ENCODE measurements at places on chromosomes 3 and 15.

GRCh38 chr3:141790171-141790570 lies 27.0 kb downstream of the GRK7 start:
- no peak for DNase-seq

DNA sequence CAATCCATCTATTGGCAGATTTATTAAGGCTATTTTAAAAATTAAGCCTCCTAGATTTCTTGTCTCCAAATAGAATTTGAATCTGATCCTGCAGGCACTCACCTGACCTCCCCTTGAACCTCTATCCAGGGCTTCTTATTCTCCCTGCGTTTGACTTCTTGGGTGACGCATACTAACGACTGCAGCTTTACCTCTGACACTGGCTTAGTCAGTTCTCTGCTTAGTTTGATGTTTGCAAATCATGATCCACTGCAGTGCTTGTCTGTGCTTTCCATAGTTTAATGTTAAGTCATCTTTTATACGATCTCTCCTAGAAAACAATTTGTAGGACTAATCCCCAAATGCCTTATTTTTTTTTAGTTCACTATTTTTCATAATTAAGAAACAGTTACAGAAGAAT lies 233.1 kb downstream of the ROBO1 start:
- no peak for DNase-seq

DNA sequence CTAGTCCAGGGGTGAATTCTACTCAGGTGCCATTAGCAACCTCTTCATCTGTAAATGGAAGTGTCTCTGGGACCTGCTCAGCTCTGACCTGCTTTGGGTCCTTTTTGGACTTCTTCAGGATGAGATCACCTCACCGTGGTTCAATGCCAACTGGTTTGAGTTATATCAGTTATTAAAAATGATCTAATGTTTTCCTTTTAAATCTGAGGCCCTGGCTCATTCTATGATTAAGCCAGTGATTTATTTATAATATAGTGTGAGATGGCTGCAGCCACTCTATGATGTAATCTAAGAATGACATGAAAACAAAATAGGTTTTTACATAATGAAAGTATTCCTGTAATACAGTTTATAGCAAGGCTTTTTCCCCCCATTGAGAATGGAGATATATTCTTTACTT lies 79.4 kb downstream of the LPP start:
- no peak for DNase-seq

- DNase-seq = peak; percentile 73
Observed at GRCh38 chr3:124761250-124761796, 31.1 kb downstream of the UMPS start.

GRCh38 chr15:60972301-60972700 lies 256.8 kb downstream of the RORA start:
- no peak for DNase-seq

DNA sequence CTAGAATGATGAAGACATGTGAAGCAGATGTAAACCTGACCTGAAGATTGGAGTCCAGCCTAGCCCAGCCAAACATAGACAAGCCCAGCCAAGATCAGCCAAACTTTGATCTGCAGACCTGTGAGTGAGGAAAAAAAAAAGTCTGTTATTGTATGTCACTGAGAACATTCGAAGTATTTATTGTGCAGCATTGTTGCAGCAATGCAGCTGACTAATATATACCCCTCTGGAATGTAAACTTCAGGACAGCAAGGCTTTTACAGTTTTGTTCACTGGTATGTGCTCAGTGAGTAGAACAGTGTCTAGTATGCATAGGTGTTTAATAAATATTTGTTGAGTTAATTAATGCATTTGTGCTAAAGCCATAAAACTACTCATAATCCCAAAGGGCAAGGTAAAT lies 23.4 kb downstream of the TMEM202 start:
- DNase-seq = no peak

DNA sequence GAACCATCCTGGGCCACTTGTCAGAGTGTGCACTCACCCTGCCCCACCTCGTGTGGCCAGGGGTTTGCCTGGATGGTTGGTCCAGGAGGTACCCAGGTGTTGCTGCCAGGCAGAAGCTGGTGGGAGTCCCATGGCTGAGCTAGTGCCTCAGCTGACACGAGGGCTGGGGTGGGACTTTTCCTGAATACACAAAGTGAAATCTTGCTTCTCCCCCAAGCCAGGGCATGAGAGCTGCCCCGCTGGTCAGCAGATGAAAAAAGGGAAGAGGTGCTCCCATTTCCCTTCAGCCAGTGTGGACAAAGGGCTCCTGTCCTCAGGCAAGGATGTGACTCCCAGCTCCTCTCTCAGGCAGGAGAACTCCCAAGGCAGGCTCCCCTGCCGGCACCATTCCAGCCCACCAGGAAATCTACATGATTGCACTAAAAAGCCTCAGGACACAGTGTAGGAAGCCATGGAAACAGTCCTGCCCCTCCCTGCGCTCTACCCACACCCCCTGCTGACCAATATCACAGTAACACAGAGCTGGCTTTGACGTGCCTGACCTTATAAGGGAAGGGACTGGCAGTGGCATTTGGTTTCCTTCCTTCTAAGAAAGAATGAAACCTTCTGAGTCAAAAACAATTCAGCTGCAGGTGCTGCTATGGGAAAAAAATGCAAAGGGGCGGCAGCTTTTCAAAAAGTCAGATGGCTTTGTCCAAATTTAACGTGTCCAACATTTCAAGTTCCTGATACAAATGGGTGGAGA lies 33.9 kb downstream of the MYO5C start:
- DNase-seq = peak; percentile 33

DNA sequence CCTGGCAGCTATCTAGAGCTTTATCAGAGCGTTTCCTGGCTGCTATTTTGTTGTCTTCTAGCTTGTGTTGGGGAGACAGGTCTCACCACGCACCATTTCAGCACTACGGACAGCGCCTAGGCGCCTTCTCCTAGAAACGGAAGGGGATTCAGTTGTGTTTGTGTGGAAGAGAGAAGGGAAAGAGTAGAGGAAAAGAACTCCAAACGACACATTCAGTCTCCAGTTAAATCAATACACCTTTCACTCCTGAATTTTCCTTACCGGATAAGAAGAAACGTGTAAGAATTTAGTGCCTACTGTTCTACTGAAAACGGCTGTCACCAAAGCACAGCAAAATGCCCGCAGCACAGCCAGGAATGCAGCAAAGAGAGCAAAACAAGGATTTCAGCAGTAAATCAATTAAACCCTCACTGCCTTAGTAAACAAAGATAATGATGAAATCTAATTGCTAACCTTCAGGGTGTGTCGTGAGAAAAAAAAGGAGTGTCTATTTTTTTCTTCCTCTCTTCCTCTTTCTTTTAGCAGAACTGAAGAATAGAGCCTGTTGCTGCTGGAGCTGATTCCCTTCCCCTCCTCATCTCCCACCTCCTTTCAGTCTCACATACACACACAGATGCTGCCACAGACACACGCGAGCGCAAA lies 412 bp upstream of the CTXN2 start:
- DNase-seq = no peak

- no peak for DNase-seq
Observed at GRCh38 chr3:129699199-129699598, 92.7 kb upstream of the PLXND1 start.

GRCh38 chr3:141368925-141369794 lies 856 bp downstream of the ZBTB38 start:
- no peak for DNase-seq

- no peak for DNase-seq
Observed at GRCh38 chr3:178498871-178499270, 37.4 kb upstream of the KCNMB2 start.

GRCh38 chr15:56758770-56759449 lies 25.6 kb upstream of the ZNF280D start:
- no peak for DNase-seq

DNA sequence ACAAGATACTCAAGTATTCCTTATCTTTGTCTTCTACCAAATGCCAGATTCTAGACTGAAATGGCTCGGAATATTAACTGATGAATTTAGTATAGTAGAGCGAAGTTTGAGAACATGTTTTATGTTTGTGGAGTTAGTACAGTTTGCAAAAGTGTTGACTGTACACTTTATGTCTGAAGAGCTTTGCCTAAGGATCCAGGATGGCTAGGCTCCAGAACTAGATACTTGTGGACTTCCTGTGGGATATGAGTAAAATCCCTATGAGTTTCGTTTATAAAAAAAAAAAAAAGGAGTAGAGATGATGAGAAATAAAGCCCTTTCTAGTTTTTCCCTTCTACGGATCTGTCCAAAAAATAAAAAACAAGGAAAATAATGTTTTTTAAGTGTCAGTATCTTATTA lies 96.7 kb downstream of the TP63 start:
- DNase-seq = no peak

- no peak for DNase-seq
Observed at GRCh38 chr3:129908417-129908816, 14.9 kb upstream of the TMCC1 start.

GRCh38 chr3:634511-634910 lies 437.9 kb downstream of the CHL1 start:
- no peak for DNase-seq

DNA sequence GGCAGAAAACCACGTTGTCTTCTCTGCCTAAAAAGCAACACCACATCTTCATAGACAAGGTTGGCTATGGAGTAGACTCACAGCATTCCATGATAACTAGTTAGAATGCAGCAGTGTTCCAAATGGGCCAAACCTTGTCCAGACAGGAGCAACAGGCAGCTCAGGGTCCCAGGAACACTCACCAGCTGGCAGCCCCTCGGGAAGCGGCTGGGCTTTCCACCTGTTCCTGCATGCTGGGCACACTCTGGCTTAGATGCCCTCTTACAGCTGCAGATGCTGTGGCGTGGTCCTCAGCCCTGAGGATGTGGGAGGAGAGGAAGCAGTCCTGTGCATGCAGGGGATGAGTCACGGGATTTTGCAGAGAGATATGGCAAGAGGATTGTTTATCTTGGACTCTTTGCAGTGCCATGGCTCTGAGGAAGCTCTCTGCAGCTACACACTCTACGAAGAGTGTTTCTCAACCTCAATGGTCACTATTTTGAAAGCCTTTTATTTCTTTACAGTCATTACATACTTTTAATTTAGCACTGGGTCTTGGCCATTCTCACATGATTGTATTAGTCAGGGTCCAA lies 11.3 kb downstream of the NRROS start:
- no peak for DNase-seq

- DNase-seq = no peak
Observed at GRCh38 chr15:50066666-50067065, 52.4 kb downstream of the ATP8B4 start.

DNA sequence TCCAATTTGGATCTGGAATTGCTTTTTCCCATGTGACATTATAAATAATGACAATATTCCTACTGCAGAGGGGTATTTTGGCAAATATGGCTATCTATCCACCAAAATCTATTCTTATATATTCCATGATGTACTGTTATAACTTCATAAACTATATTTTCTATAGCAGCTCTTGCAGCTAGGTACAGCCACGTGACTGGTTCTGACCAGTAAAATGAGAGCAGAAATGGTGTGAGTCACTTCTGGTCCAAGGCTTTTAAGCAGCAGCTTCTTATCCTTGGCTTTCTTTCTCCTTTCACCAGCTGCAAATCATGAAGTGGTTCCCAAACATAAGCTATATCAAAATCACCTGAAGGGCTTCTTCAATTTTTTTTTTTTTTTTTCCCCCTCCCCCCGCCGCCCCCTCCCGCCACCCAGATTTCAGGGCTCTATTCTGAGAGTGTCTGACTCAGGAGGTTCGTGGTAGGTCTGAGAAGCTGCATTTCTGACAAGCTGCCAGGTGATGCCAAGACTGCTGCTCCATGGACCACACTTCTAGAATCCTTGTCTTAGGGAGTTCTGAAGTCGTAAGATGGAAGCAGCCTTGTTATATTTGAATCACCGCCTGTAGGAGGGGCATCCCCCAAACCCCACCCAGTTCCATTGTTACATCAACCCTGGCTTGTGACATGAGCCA lies 357.5 kb downstream of the CHST2 start:
- DNase-seq = no peak

- no peak for DNase-seq
Observed at GRCh38 chr15:94306700-94307650, 75.6 kb downstream of the MCTP2 start.

GRCh38 chr3:106629215-106629832 lies 747.9 kb upstream of the CCDC54 start:
- no peak for DNase-seq

- DNase-seq = no peak
Observed at GRCh38 chr3:194091141-194091540, 44.8 kb upstream of the HES1 start.

- no peak for DNase-seq
Observed at GRCh38 chr3:114866430-114866829, 280.7 kb downstream of the ZBTB20 start.

GRCh38 chr3:8324747-8325146 lies 176.9 kb upstream of the LMCD1 start:
- peak; percentile 25 for DNase-seq

DNA sequence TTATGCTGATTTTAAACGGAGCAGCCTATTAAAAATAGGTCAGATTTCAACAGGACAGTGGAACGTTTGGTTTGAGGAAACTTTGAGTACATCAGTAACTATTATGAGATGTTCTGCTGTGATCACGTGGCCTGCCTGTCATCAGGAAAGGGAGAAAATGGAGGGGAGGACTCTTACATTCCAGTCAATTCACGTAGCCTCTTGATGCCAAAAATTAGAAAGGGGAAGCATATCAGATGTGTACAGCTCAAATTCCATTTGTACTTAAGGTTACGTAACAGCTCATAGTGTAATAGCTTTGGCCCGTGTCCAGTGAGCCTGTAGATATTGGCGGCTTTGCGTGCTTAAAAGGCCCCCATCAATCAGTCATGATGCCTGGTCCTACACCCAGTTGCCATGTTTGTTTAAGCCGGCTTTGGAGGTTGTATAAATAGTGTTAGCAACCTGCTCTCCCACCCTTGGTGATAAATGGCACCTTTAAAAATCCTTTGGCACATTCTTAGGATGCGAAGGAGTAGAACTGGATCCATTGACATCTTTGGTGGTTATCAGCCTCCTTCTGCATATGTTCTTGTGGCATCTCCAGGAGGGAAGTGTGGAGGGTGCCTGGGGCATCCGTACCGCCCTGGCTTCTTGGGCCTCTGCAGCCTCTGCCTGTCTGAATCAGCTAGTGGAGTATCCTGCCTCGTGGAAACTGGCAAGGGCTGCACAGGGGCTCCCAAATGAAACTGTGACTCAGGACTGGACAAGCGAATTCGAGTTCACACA lies 163.9 kb downstream of the THSD4 start:
- no peak for DNase-seq

DNA sequence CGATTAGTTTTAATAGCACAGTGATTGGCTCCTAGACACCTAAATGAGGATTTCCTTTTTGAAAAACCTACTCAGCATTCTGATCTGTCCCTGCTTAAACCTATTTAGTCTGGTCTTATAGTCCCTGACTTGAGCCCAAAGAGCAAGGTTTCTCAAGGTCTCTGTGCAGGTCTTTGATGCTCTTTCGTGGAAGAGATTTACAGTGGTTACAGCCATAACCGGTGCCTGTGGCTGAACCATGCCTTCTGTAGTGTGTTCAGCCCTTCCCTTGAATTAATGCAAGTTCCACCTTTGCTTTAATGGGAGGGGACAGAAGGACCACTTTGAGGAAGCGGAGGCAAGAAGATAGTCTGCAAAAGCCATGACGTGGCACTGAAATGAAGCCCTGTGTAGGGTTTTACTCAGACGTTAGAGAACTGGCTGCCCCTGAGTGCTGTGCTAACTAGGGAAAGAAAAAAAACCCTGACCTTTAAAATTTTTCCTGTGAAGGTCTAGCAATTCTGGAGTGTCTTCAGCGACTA lies 43.0 kb downstream of the ZBTB38 start:
- no peak for DNase-seq

- no peak for DNase-seq
Observed at GRCh38 chr15:94509259-94509658, 277.9 kb downstream of the MCTP2 start.

Measured in activated CD4-positive, alpha-beta T cell treated with anti-CD3 and anti-CD28 coated beads for 24 hours (primary cell).